HFFc6 (cell line): ENCODE measurements at places on chromosomes 7 and 10. TPM values are rescaled to one million over a fixed set of nuclear protein-coding genes. Genes with fewer than 3 reads are reported as not detected.
A peak's percentile ranks its signal among the peaks of the same experiment; 100 is the strongest.

Gene SPDYE2
- total RNA-seq: not detected in 3 replicates

GRCh38 chr10:126475074-126475691 lies 86.9 kb upstream of the ADAM12 start:
- no peak overlapping the region for H3K27ac ChIP-seq
- no peaks in the 10 kb centered on the region for H3K4me1 ChIP-seq
- no peaks in the 10 kb centered on the region for H3K36me3 ChIP-seq
- H3K27me3 ChIP-seq: peaks cover 4% of the 10 kb centered on the region

DNA sequence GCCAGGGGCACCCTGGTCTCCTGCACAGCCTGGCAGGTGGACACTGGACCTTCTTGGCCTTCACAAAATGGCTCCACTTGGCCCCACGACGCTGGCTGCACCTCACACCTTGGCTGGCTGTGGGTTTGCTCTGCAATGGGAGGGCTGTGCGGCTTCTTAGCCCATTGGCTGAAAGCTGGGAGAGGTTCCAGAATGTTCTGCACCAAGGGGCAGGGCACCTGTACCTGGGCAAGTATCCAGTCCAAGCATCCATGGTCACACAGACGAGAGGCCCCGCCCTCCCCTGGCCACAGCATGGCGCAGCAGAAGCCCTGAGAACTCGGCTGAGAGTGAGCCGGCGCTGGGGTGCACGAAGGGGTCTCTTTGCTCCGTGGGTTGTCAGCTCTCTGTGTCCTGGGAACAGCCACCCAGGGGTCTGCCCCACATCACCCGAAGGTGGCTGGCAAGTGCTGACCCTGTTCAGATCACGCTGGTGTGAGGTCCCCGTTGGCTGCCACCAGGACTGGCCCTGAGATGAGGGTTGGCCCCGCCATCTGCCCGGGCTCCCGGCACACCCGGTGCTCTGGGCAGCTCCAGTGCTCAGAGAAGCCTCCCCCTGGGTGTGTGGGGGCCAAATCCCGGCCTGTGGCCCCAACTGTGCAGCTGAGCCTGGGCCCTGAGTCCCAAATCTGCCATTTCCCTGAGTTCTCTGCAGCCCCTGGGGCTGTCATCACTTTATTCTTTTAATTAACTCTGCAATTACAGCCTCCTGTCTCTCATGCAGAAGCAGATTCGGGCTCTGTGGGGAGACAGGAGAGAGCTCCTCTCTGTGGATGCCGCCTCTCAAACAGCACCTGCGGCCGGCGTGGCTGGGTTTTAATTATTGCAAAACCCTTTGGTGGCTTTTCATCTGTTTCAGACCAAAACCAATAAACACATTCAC lies 19.4 kb upstream of the ADGRA1 start:
- no peaks in the 10 kb centered on the region for H3K36me3 ChIP-seq
- no peaks in the 10 kb centered on the region for H3K4me1 ChIP-seq
- no peak overlapping the region for H3K27ac ChIP-seq
- no peak for DNase-seq

Gene PTPRN2
- total RNA-seq: 0.14 to 0.24 TPM (median 0.21 TPM) in 3 replicates

DNA sequence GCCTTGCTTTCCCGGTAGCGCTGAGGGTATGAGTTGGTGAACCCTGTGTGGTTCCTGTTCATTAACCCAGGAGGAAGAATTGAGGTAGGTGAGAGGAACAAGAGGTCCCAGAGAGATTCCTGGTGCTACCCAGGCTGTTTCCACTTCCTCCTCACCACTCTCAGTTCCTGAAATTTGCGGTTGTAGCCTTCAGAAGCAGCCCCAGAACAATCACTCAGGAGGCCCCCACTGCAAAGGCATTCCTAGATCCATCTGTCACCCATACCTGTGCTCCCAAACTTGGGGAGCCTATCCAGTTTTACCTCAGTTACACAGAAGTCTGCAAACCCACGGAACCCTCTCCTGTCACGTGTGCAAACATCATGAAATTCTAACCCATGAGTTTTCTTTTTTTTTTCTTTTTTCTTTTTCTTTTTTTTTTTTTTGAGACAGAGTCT lies 9.0 kb upstream of the PIP4K2A start:
- no peaks in the 10 kb centered on the region for H3K36me3 ChIP-seq
- no peaks in the 10 kb centered on the region for H3K4me1 ChIP-seq
- no peak overlapping the region for H3K27ac ChIP-seq
- no peak overlapping the region for H3K4me3 ChIP-seq
- H3K27me3 ChIP-seq: peaks cover 15% of the 10 kb centered on the region

Gene TMEM176A
- not detected in 2 replicates for total RNA-seq

DNA sequence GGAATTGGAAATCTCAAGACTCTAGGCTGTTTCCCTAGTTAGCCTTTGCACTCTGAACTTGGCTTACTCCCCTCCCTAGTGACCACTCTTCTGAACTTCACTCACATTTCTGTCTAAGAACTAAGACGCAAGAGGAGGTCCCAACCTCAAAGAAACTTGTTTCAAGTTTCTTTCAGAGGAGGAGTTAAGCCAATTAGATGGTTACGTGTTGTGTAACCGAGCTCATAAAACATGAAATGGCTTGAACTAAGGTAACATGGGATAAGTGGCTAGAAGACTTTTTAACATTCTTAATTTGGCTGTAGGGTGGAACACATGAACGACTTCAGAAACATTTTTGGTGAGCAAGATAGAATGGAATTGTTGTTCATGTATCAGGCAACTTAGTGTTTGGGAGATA lies 39.5 kb upstream of the SEC61G start:
- H3K4me1 ChIP-seq: peaks cover 21% of the 10 kb centered on the region
- no peak overlapping the region for H3K27ac ChIP-seq
- DNase-seq: no peak

DNA sequence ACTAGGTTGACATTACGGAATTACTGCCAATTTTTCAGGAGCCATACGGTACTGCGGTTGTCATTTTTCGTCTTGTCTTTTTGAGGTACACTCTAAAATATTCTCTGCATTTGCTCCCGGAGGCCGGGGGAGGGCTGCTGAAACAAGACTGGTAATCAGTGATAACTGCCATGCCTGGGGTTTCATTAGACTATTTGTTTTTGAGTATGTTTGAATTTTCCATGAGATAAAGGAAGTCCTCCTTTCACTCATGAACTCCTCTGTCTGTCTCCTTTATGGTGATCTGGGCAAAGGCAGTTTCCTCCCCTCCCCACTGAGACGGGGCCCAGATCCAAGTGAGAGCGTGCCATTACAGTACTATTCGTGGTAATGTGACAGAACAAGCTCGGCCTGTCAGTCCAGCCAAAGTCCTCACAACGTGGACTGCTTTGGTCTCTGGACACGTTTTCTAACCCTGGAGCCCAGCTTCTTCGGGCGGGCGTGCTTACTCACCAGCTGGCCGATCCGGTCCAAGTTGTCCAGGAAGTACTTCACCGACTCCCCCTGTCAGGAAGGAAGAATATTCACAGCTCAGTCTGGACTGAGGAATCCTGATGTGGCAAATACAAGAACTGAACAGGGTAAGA lies 45.1 kb downstream of the AMZ1 start:
- peaks cover 3% of the 10 kb centered on the region for H3K27me3 ChIP-seq
- H3K4me1 ChIP-seq: peaks cover 43% of the 10 kb centered on the region
- no peak overlapping the region for H3K4me3 ChIP-seq
- peaks cover 56% of the 10 kb centered on the region for H3K36me3 ChIP-seq
- DNase-seq: no peak
- H3K27ac ChIP-seq: peak overlapping the region; percentile 24; the same call in 1 of the 2 replicates

DNA sequence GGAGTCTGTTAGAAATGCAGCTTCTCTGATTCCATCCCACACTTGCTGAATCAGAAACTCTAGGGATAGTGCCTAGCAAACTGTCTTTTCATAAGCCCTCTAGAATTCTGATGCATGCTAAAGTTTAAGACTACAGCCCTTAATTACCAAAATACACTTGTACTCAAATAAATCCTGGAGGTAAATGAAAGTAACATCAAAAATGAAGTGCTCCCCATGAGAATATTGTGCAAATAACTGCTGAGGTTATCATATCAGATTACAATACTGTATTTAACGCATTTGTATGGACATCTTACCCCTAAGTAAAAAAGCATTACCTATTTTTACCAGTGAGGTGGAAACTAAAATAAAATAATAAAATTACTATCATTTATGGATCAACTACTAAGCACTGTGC lies 104.7 kb downstream of the CHCHD3 start:
- peaks cover 21% of the 10 kb centered on the region for H3K36me3 ChIP-seq
- no peaks in the 10 kb centered on the region for H3K27me3 ChIP-seq
- H3K4me1 ChIP-seq: peaks cover 8% of the 10 kb centered on the region; the same call in 1 of the 2 replicates

- peak overlapping the region; percentile 67 for H3K4me3 ChIP-seq
- peak; percentile 75 for DNase-seq
- H3K36me3 ChIP-seq: peaks cover 39% of the 10 kb centered on the region
- peak overlapping the region; percentile 95 for H3K27ac ChIP-seq
- H3K27me3 ChIP-seq: peaks cover 1% of the 10 kb centered on the region; the same call in 1 of the 2 replicates
Observed at GRCh38 chr10:87546210-87546609, 41.5 kb downstream of the MINPP1 start.

GRCh38 chr10:386771-387592 lies 251.7 kb downstream of the ZMYND11 start:
- H3K4me1 ChIP-seq: no peaks in the 10 kb centered on the region
- peaks cover 40% of the 10 kb centered on the region for H3K36me3 ChIP-seq
- H3K4me3 ChIP-seq: no peak overlapping the region
- no peak for DNase-seq
- no peak overlapping the region for H3K27ac ChIP-seq

Gene AKR1C3
- total RNA-seq: 0.84 TPM in 1 of 3 replicates, not detected in the others

DNA sequence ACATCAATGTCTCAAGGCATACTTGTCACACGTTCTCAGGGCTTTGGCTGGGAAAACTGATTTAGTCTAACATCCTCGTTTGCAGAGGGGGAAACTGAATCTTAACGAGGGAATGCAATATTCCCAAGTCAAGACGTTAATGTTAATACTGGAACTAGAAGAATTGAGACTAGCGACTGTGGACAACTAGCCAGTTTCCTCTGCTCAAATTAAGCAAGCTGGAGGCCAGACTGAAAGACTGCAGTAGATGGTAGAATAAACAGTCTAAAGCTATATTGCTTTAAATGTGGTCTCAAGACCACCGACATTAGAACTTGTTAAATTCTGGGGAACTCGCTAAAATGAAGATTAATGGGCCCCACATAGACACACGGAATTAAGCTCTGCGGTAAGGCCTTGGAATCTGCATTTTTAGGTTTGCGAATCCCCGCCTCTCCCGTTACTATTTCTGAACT lies 639 bp upstream of the TFAM start:
- H3K27me3 ChIP-seq: no peaks in the 10 kb centered on the region
- no peak for DNase-seq
- peak overlapping the region; percentile 96 for H3K4me3 ChIP-seq

DNA sequence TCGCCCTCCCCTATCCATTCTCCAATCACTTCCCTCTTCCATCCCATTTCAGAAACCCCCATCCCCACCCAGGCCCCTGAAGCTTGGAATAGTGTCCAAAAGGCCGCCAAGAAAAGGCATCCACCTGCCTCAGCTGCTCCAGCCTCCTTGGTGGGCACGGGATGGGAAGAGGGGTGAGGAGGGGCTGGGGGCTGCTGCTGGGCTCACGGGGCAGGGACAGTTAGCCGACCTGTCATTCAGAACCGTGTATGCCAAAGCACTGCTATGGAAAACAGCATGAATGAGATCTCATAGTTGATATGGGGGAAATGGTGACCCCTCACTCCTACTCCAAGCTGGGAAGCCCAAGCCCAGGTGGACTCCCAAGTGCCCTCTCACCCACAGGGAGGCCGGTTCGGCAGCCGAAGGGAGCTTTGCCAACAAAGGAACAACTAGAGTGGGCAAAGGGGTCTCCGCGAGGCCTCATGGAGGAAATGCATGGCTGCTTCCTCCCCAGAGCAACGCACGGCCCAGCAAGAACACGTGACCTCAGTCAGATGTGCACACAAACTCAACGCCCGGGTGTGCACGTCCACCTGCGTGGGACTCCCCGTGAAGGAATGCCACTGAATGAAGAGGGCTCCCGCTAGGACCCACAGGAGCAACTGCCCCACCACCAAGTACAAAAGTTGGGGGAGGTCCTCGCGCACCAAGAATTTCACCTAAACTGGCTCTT lies 52.5 kb downstream of the EBF3 start:
- H3K4me3 ChIP-seq: no peak overlapping the region
- no peak overlapping the region for H3K27ac ChIP-seq
- peaks cover 6% of the 10 kb centered on the region; the same call in 1 of the 2 replicates for H3K27me3 ChIP-seq
- no peaks in the 10 kb centered on the region for H3K4me1 ChIP-seq
- no peaks in the 10 kb centered on the region for H3K36me3 ChIP-seq

Gene DLG5
- total RNA-seq: 49.2 to 54.0 TPM (median 50.7 TPM) in 3 replicates

GRCh38 chr10:50522908-50523307 lies 100.8 kb downstream of the SGMS1 start:
- H3K4me1 ChIP-seq: no peaks in the 10 kb centered on the region; the same call in 1 of the 2 replicates
- no peak for DNase-seq
- no peaks in the 10 kb centered on the region; the same call in 1 of the 2 replicates for H3K27me3 ChIP-seq
- H3K4me3 ChIP-seq: no peak overlapping the region
